Vagina (tissue), 2 donors: ENCODE measurements at places on chromosomes 1 and 21.

DNA sequence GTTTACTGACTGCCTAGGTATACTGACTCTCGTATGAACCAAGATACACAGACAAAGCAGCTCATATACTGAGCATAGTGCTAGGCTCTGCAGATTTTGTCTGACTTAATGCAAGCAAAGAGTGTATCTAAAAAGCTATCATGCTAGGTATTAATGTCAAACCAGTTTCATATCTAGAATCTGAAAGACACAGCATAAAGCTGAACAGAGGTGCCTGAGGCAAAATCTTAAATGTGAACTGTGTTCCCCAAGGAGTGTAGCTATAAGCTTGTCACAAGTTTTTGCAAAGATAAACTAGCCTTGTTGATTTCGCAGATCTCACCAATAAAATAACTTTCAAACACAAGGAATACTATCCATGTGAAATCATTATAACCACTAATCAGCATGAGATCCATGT, 18.1 kb downstream of the JAK1 start:
- DNase-seq, result no peak

GRCh38 chr1:160544647-160545046, 21.6 kb upstream of the SLAMF6 start:
- no peak for DNase-seq

DNA sequence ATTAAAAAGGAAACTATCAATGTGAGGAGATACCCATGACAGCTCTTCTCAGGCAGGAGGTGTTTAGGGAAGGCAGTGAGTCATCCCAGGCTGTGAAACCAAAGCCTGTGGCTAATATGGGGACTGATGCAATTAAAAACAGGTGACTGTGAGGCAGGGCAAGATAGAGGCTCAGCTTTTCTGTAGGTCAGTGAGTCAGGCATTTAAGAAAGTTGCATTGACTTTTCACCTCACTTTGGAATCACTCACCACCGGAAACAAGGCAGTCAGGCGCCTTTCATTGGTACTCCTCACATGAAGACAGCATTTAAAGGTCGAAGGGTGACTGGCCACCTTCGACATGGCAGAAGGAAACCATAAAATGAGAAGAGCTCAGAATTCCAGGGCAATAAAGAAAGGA, 54.5 kb downstream of the PAPPA2 start:
- DNase-seq, result no peak

DNA sequence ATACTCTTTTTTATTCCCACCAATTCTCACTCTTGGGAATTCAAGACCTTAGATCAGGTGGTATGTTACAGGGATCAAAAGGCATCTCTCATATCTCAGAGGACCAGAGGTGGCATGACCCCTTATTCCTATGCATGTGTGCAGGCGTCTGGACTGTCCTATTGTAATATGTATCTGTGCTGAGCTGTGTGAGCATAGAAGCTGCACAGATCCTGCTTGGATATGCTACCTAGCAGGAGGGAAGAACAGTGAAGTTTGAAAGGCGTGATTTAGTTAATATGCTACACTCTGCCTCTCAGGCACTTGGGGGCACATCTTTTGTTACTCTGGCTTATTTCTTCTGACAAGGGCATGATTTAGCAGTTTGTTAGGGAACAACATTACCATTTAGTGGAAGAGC, 86.7 kb upstream of the ZRANB2 start:
- DNase-seq, result no peak

DNA sequence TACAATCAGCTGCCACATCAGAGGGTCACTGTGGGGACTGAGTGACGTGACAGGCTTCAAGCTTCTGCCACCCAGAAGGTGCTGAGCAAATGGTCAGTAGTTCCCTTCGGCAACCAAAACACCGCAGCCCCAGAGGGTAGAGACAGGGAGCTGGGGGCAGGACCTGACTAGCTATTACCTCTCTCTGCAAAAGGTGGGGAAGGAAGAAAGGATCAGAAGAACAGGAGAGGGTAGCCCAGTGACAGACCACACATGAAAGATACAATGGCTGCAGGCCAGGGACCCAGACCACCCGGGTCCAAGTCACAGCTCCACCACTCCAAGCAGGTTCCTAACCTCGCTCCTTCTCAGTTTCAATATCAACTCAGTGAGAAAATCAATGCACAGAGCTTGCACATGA, 377.1 kb downstream of the NPHP4 start:
- DNase-seq, result no peak

GRCh38 chr1:180503280-180503862, 994 bp upstream of the ACBD6 start:
- no peak for DNase-seq

DNA sequence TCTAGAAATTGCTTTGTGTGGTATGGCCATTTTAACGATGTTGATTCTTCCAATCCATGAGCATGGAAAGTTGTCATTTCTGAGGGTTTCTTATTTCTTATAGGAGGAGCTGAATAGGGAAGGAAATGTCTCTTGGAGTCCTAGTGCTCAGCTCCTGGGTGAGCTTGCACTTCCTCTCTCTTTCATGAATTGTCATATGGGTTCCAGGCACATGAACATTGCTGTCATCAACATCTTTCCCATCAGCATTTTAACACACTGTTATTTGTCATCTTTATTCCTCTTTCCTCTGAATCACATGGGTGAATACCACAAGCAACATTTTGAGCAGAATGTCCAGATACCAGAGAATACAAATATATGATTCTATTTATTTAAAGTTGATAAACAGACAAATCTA, 23.4 kb downstream of the SLAMF6 start:
- DNase-seq, result no peak

GRCh38 chr1:229159668-229160544, 111.0 kb upstream of the RAB4A start:
- DNase-seq, result no peak

DNA sequence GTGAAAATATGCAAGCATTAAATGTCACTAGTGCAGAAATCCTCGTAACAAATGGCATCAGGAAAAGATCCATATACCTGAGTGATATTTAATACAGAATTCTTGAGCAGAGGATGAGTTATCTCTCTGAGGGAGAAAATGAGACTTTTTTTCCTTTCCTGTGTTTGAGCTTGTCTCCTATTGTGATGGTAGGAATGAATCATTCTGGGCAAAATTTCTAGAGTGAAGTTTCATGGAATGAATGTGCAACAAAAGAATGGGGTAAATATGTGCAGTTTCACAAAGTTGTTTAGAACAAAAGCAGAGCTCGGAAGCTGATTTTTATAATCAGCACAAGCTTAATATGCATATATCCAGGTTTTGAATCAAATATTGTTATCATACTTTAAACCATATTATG, 4.6 kb downstream of the CTPS1 start:
- DNase-seq, result no peak

GRCh38 chr1:186291271-186291670, 83.8 kb downstream of the TPR start:
- DNase-seq, result no peak

DNA sequence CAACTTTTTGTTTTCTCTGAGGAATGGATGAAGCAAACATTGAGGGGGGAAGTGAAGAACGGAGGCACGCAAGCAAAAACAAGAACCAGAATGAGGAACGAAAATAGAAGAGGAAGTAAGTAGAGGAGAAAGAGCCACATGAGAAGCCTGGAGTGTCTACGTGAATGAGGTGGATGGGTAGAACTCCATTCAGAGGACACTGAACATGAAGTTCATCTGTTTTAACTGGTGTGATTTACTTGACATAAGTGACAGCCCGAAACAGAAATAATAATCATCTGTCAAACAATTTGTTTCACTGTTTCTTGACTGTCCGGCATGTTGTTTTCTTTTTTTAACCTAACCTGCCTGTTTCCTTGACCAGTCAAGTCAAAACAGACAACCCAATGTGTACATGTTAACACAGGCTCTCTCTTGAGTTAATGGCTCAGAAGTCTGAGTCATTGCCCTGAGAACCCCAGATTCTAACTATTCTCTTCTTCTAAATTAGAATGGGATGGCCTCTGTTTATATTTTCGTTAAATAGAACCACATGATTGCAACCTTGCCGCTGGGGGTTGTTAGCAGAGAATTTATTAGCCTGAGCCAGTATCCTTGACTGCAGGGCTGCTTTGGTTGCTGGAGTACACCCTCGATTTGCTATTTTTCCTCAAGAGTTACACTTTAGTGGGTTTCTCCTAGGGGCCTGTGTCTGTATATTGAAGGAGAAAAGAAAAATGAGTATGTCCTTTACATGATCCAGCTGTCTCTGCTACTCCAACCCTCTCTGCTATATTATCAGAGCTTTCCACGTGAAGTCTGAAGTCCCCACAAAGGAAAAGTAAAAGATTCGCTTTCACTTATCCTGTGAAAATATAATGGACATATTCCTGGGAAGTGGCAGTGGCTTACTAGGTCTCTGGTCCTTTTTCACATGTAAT, 151.7 kb downstream of the ZC3H11B start:
- DNase-seq, result no peak

GRCh38 chr1:229047840-229048620, 222.9 kb upstream of the RAB4A start:
- no peak for DNase-seq

- DNase-seq, result no peak
Measured at GRCh38 chr1:25875856-25876692, 566 bp upstream of the PAQR7 start.

DNA sequence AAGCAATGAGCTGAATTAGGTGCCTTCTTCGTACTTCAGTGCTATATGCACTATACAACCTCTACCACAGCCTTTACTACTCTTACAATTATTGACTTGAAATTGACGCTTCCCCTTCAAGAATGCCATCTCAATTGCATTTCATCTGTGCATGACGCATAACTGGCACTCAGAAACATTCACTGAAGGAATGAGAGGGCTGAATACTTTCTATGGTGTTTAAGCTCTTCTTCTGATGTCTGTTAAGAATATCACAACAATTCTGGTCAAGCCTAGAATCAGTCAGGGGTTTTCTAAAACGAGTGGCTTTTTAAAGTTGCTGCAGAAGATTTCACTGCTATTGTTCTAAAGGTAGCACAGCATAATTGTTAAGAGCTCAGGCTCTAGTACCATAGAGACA, 11.5 kb downstream of the DENND1B start:
- no peak for DNase-seq

DNA sequence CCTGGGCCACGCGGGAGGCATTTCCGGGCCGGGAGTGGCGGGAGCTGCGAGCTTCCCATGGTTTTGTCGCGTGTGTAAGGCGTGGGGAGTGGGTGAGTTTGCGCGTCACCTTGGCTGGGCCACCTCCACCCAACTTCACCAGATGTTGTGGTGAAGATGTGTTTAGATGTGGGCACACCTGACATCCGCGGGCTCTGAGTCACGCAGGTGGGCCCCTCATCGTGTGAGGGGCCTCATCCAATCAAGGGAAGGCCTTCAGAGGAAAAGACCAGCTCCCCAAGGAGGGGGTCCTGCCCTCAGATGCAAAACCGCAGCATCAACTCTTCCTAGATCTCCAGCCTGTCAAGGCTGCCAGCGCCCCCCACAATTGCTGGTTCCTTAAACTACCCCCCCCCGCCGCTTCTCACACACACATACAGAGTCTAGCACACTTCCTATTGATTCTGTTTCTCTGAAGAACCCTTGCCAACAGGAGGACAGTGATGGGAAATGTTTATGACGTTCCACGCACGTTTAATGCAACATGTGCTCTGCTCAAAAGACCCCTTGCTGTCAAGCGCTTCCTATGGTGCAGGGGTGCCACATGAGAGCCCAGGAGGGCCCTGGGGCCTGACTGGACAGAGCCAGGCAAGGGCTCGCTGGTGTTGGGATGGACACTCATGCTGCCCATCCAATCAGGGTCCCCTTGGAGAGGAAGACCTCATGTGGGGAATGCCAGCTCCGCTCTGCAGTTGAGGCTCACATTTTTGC, 11.9 kb downstream of the ACTRT2 start:
- no peak for DNase-seq

DNA sequence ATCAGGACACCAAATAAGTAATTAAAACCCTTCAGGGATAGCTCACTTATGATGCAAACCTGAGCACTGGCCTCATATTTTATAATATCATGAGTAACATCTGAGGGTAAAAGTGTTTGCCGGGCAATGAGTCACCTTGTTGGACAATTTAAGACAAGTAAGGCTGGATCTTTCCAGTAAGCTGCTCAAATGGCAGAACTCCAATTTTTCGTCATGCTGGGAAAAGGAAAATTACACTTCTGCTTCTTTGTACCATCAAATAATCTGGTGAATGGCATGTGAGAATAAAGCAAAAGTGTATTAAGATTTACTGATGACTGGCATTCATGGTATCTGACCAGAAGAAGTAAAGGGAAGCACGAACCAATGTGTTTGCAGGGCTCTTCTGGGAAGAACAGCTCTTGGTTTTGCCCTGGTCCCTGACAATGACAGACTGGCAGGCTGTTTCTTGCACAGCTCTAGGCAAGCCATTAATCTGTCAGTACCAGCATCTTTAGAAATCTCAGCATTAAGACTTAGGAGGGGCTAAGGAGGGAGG, 392.2 kb downstream of the VAV3 start:
- DNase-seq, result no peak

GRCh38 chr1:43584204-43584603, 53.5 kb downstream of the PTPRF start:
- DNase-seq, result no peak

GRCh38 chr21:22579741-22580140, 1581.5 kb downstream of the NCAM2 start:
- DNase-seq, result no peak

DNA sequence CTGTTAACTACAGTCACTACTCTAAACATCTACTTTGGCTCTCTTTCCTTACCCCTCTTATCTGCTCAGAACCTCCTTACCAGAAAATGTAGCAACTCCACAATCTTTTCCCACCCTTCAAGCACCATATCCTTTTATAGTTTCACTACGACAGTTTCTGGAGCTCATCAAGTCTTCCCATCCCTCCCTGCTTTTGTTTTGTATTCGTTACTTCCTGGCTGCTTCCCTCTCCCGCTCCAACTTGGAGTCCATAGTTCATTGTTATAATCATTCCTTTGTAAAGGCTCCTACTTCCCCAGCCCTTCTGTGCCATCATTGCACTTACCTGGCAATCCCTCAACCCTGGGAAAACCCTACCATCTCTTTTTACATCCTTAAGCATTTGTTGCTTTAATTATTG, 18.0 kb downstream of the MPZL1 start:
- no peak for DNase-seq

- DNase-seq, result no peak
Measured at GRCh38 chr1:84382127-84382526, 16.2 kb upstream of the DNASE2B start.

DNA sequence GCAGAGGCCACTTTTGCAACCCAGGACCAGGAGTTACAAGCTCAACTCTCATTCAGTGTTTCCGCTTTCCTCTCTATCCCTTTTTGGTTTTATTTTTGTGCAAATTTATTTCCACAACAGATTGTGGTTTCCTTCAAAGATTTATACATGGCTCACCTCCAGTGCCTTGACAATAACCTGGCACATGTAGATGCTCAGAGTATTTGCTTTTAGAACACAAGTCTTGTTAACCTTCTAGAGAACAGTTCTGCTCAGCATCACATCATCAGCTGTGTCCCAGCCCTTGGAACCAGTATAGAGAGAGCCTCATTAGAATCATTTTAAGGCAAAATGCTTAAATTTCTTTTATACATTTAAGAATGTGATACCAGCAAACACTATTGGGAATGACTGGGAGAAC, 133.7 kb downstream of the TENT5C start:
- DNase-seq, result no peak

GRCh38 chr1:65764052-65764451, 28.6 kb upstream of the PDE4B start:
- DNase-seq, result no peak
